Nephron progenitor cell (in vitro differentiated cells): ENCODE measurements at places on chromosomes 6 and 20.

DNA sequence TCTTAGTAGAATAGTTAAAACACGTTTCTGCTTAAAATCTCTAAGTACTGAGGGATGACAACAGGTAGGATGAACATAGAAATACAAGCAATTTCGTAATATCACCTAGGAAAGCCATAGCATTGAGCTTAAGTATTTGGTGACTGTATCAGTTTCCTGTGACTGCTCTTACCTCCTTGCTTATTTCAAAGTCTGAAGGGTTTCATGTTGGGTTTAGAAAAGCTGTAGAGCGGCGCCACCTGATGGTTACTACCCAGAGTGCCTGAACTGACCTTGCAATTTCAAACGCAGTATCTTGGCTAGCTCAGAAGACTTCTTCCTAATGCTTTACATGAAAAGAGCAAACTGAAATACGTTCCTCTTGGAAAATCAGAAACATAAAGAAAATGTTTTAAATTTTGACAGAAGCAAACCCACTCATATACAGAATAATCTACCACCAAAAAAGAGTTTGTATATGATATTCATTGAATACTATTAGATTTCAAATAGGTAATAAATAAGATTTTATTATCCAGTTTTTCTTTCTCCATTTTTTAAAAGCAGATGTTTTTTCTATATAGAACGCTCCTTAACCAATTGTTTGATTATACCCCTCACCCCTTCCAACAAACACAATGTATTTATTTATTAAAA is 82.3 kb upstream of the RIPOR2 start:
- DNase-seq = peak; percentile 50

- DNase-seq = peak; percentile 49
Measured at GRCh38 chr20:18056174-18057100, 1.3 kb downstream of the OVOL2 start.

- no peak for DNase-seq
Measured at GRCh38 chr6:20375436-20375835, 26.2 kb upstream of the E2F3 start.

GRCh38 chr6:6909111-6909510 is 198.7 kb upstream of the RREB1 start:
- DNase-seq = no peak

GRCh38 chr20:4375881-4376280 is 345.8 kb upstream of the PRND start:
- DNase-seq = no peak

DNA sequence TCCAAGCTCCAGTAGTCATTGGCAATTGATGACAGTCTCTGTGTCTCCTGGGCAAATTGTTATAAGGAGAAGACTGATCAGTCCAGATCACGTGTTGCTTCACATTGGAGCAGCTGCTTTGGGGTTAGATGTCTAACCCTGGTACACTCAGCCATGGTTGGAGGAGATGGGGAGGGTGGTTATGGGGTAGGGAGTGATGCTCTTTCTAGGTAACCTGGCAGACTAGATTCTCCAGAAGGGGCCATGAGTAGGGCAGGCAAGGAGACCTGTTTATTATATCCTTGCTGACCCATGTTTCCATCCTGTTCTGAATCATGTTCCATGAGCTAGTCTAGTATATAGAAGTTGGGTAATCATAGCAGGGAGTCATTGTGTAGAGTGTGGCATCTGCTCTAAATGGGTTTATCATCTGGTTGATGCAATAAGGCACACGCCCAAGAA is 50.8 kb upstream of the BACH2 start:
- no peak for DNase-seq

GRCh38 chr6:169539176-169539897 is 162.5 kb downstream of the WDR27 start:
- no peak for DNase-seq

DNA sequence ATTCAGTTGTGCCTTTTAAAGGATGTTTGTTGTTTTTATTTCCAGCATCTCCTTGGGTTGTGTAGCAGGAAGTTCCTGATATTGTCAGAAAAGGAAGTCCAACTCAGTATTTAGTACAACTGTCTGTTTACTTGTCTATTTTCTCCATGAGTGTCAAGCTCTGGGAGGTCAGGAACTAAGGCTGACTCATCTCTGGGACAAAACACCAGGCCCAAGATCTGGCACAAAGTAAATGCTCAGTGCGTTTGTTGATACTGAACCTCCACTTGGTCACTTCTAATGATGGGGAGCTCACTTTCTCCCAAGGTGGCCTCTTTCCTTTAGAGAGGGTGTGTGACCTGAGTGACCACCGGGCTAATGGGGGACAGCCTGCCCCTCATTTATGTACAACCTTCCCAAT is 12.6 kb upstream of the PIGU start:
- DNase-seq = no peak

- DNase-seq = no peak
Measured at GRCh38 chr6:43490523-43490939, 13.2 kb downstream of the TJAP1 start.

DNA sequence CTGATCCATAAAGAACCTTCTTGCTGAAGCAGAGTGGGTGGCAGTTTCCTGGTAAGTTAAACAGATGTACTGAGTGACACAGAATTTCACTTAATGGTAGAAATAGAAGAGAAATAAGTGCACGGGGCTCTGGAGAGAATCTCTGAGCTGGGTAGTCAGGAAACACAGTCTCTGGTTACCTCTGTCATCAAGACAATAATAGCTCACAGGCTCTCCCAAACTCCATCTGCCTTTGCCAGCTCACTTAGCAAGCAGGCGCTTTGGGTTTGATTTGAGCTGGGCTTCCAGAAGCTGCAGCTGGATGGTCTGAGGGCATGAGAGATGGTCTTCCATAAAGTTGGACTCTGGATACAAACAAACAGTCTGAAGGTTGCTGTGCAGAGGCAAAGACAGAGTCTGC is 39.6 kb upstream of the PRSS35 start:
- DNase-seq = no peak
